ENCODE measurements at places on chromosomes 3 and 15. TPM values are rescaled to one million over a fixed set of nuclear protein-coding genes. Genes with fewer than 3 reads are reported as not detected.

GOLGA8R gene
- total RNA-seq = 1.4 TPM

CKMT1B gene
- total RNA-seq = not detected

GOLGA6L6 gene
- total RNA-seq = not detected

PLSCR4 gene
- 8.5 TPM for total RNA-seq

SERINC4 gene
- total RNA-seq = 0.10 TPM

OXTR gene
- total RNA-seq = 5.1 TPM

SLC28A2 gene
- not detected for total RNA-seq

CMTM8 gene
- 4.8 TPM for total RNA-seq

CD276 gene
- 77.8 TPM for total RNA-seq

HIGD2B gene
- total RNA-seq = not detected

ARHGAP31 gene
- 4.5 TPM for total RNA-seq

EOMES gene
- total RNA-seq = not detected

COL6A5 gene
- total RNA-seq = not detected

LRRC31 gene
- not detected for total RNA-seq

PTH1R gene
- 5.7 TPM for total RNA-seq

TRIM69 gene
- 26.8 TPM for total RNA-seq

GOLGA8O gene
- total RNA-seq = 0.45 TPM

GPR149 gene
- total RNA-seq = not detected

ILDR1 gene
- total RNA-seq = not detected

RETNLB gene
- total RNA-seq = not detected

ACSBG1 gene
- 2.9 TPM for total RNA-seq

SEMA3B gene
- 14.0 TPM for total RNA-seq

RBPMS2 gene
- not detected for total RNA-seq

WDR49 gene
- not detected for total RNA-seq

GLDN gene
- not detected for total RNA-seq

DAZL gene
- not detected for total RNA-seq

CNTN6 gene
- total RNA-seq = not detected

CATSPER2 gene
- total RNA-seq = 0.62 TPM

SI gene
- not detected for total RNA-seq

CCK gene
- total RNA-seq = not detected

TPRG1 gene
- 1.4 TPM for total RNA-seq

DUOXA2 gene
- total RNA-seq = not detected

C3orf70 gene
- 0.05 TPM for total RNA-seq

ESYT3 gene
- total RNA-seq = 1.7 TPM

C3orf80 gene
- 0.21 TPM for total RNA-seq

TRPM1 gene
- total RNA-seq = not detected

KPNA1 gene
- total RNA-seq = 46.0 TPM

HTR3E gene
- 7.1 TPM for total RNA-seq

BCL2A1 gene
- total RNA-seq = not detected

FANCD2OS gene
- not detected for total RNA-seq

BRPF1 gene
- total RNA-seq = 13.4 TPM

NANOGP8 gene
- not detected for total RNA-seq

FSIP1 gene
- 0.37 TPM for total RNA-seq

MAGEL2 gene
- total RNA-seq = 0.16 TPM

GOLGA8M gene
- total RNA-seq = 0.64 TPM

ZCWPW2 gene
- total RNA-seq = 0.64 TPM

LRRC2 gene
- total RNA-seq = 8.2 TPM

DIS3L gene
- total RNA-seq = 28.5 TPM

RHOV gene
- 0.10 TPM for total RNA-seq

POTEB gene
- not detected for total RNA-seq

P3H2 gene
- 24.2 TPM for total RNA-seq

FMN1 gene
- 26.6 TPM for total RNA-seq

DPPA2 gene
- not detected for total RNA-seq

TM4SF18 gene
- total RNA-seq = not detected
